ENCODE measurements at places on chromosomes 4 and X.

- no peak for DNase-seq
These were observed 63.3 kb upstream of the ANXA10 start for GRCh38 chr4:168028970-168029597.

DNA sequence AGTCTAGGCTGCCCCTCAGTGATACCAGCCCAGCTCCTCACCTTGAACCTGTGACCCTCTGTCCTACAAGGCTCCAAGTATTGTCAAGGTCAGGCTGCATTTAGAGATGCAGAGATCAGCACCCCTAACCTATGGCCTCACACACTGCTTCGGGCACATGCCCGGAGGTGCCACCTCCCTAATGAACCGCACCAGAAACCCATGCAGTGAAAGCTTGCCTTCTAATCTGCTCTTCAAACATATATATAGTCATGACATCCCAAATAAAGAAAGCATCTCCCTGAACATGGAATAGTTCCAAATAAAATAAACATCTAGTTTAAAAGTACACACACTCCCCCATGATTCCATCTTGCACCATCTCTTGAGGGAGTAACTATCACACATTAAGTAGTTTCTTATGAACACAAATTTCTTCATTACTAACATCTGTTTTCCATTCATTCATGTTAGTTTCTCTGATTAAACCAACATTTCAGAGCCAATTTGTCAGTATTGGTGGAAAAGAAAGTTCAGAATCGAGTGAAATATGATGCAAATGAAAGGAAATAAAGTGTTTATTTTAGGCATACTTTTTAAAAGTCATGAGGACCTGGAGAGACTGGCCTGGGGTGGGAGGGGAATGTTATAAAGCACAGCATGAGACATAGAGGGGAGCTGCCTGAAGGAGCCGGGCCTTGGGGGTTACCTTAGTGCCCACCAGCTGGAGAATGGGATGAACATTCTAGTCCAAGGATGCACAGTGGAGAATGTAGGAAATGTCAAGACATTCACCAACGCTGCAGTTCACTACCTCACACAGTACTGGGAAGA, 19.2 kb downstream of the CC2D2A start:
- no peak for DNase-seq

GRCh38 chr4:125359363-125359762, 44.6 kb downstream of the FAT4 start:
- DNase-seq = no peak

- DNase-seq = no peak
These were observed 239.5 kb upstream of the GPC4 start for GRCh38 chrX:133654811-133655210.

DNA sequence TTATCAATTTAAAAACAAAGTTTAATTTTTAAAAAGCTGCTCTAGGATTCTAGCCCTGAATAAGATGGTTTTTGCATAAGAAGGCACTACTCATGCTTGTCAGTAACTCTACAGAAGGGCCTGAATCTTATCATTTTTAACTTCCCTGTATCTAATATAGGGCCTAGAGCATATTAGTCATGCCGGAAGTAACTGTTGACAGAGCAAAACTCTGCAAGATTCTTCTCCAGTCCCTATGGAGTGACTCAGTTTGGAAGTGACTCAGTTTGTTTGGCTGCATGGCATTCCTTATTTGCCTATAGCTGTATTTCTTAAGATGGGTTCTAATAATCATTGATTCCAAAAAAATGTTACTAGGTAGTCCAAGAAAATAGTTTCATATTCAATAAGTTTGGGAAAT, 431.8 kb upstream of the HTR2C start:
- no peak for DNase-seq

GRCh38 chr4:119103263-119103662, 32.4 kb upstream of the MYOZ2 start:
- no peak for DNase-seq

DNA sequence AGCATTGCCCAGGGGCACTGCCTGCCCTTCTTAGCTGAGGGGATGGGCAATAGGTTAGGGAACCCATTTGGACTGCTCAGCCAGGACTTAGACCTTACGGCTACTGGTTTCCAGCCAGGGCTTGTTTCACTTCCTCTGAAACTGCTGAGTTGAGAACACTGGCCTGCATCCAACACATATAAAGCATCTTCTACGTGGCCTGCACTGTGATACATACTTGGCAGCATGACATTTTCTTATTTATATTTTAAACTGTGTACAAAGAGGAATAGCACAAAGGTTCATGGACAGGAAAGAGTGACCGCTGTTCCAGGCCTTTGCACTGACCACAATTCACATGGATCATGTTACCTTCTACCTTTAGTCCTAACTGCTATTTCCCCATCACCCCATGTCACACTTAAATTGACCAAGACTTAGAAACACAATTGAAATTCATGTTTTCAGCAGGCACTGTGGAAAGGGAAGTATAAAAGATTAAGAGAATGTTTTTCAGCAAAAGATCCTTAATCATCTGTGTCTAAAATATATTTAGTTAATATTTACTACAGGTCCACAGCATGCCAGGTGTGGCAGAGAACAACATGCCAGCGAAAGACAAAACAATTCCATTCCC, 43.7 kb downstream of the NLGN4X start:
- DNase-seq = no peak

DNA sequence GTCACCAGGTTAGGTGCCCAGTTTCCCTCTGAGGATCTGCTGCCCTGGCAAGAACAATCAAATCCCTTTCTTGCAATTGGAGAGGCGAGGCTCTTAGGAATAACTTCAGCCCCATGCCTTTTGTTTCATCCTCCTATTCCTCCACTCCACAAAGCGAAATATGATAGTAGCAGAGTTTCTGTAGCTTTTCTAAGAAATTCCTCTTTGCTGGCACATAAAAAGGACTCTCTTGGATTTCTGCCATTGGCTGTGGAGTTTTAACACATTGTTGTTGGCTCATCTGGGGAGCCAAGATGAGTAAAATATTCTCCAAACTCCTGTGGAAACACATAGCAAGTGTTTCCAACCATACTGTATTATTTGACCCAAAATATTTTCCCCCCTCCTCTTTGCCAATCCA, 11.0 kb upstream of the ADGRG2 start:
- no peak for DNase-seq

DNA sequence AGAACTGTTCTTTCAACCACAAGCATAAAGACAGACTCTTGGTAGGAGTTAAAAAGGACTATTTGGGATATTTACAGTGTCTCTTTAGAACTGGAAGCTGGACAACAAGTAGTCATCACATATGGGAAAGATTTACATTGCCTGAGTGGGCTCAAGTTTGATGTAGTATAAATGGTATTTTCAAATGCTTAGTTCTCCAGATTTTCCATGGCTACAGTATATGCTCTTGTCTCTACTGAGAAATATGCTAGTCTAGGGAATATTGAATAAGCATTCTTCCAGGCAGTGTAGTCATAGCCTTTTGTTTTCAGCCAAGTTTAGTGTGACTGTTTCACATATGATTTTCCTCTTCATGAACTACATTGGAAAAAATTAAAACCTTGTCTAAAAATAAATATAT, 315.6 kb downstream of the ARHGAP24 start:
- DNase-seq = no peak

- DNase-seq = no peak
These were observed 1037.0 kb upstream of the SLIT2 start for GRCh38 chr4:19214591-19215186.

DNA sequence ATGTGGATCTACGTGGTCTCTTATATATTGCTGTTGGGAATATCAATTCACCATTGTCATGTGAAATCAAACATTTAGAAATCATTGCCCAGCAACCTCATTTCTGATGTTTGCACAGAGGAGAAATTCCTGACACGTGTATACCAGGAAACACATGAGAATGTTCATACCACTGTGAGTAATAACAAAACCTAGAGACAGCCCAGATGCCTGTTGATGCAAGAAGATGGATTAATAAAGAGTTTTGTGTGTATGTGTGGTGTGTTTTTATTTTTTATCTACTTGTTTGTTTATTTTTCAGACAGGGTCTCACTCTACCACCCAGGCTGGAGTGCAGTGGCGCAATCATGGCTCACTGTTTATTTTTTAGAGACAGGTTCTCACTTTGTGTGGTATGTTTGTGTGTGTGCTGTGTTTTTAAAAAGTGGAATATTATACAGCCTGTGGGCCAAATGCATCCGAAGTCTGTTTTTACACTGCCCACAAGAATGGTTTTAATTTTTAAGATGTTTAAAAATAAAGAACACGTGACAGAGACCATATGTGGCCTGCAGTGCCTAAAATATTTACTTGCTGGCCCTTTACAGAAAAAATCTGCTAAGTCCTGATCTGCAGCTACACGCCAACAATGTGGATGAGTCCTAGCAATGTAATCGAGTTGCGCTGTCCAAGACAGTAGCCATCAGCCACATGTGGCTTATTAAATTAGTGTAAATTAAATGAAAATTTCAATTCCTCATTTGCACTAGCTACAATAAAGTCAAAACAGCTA, 39.2 kb downstream of the TXLNG start:
- DNase-seq = no peak

- no peak for DNase-seq
These were observed 8.3 kb upstream of the HAND2 start for GRCh38 chr4:173538148-173538908.

DNA sequence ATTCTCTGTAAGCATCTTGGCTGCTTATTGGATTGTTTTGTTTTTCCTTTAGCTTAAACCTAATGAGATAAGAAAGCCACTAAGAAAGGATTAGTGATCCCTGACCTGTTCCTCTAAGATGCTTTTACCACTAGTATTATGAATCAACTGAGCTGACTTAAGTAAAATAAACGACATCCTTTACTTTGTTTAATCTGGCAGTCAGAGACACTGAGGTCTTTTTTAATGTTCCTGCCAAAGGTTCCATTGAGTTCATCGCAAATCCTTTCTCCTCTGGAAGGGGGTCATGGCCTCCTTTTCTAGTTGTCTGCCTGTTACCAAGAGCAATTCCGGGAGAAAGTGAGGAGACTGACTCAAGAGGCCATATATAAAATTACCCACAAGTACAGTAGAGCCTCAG, 1038.3 kb upstream of the SLIT2 start:
- no peak for DNase-seq

DNA sequence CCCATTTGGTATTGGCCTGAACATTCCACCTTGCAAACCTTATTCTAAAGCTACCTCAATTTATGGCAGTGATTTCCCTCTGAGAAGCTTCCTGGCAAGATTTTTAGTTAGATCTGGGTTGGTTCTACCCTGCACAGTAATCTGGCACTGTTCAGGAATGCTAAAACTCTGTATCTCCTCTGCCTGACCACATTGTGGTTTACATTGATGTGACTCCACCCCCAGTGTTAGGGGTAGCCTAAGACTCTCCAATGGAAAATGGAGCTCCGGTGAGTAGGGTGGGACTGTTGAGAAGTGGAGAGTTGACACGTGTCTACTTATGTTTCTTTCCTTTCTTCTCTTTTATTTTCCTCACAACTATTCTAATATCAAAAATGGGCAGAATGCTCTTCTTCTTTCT, 45.4 kb downstream of the BMPR1B start:
- no peak for DNase-seq

DNA sequence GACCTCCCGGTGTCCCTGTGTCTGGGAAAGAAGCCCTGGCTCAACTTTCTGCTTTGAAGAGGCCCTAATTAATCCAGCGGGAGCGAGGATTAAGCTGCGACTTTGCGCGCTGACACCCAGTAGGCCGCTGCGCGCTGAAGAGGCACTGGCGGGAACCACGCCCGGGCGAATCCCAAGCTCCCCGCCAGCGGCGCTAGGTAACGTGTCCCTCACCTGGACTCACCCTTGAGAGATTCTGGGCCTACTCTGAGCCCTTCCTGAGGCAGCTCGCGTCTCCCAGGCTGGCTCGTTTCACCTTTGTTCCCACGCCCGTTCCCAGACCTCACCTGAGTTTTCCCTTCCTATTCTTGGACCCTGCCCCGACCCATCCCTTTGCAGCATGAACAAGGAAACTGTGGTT, 616 bp upstream of the KLHL34 start:
- DNase-seq = no peak

GRCh38 chrX:53091354-53091753, 2.6 kb upstream of the KANTR start:
- no peak for DNase-seq

DNA sequence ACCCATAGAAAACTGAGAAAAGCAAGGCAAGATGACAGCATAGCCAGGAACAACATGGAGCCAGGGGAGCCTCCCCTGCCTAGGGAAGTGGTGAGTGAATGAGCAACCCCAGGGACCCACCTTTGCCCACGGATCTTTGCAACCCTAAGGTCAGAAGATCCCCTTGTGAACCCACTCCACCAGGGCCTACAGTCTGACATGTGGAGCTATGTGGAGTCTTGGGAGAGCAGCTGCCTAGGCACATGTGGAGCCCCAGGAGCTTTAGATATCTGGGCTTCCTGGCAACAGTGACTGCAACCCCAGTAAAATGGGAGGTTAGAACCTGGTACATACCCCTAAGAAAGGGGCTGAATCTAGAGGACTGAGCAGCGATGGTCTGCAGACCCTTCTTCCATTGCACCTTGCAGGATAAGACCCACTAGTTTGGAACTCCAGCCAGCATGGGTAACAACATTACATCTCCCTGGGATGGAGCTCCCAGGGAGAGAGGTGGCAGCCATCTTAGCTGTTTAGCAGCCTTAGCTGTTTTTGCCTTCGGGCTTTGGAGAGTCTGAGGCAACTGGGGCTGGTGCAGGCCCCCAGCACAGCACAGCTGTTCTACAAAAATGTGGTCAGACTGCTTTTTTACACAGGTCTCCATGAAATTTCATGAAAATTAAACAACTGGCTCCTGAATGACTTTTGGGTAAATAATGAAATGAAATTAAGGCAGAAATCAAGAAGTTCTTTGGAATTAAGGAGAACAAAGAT, 104.7 kb upstream of the TRIM2 start:
- no peak for DNase-seq

- no peak for DNase-seq
These were observed 33.4 kb upstream of the SRD5A3 start for GRCh38 chr4:55312489-55313101.

- DNase-seq = no peak
These were observed 90.4 kb upstream of the NDP start for GRCh38 chrX:44063606-44064005.

DNA sequence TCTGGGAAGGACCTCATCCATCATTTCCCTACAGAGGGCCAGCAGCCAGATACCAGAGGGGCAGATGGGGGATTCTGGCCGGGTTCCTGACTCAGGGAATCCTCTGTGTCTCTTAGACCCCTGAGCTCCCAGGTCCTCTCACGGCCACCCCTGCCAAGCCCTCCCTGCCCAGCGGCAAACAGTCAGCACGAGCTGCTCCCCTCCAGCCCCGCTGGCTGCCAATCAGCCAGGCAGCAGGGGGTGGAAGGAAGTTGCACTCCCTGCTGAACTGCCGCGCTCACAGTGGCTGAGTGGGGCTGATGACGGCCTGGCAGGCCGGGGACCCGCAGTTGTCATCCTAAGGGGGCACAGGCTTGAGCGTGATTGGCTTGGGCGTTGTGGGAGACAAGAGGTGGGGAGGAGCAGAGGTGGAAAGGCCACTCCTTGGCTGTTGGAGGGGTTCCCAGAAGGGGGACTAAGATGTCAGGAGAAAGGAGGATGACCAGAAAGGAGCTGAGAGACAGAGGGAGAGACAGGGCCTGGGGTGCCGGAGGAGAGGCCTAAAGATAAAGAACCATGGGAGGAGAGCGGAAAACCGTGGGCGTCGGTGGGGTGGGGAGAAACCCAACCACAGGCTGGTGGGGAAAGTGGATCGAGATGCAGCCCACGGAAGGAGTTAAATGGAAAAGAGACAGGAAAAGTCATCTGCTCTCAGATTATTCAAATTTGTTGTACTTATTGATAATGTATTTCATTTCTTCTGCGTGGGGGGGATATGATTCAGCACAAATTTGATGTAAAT, 4.4 kb upstream of the CCDC149 start:
- no peak for DNase-seq

Data from GM12878 (cell line).